ENCODE measurements at places on chromosomes 6 and 20. TPM values are rescaled to one million over a fixed set of nuclear protein-coding genes. Genes with fewer than 3 reads are reported as not detected.

SAYSD1 gene
- 9.5 TPM for total RNA-seq

FAM184A gene
- total RNA-seq = under 0.01 TPM

MOXD1 gene
- 24.2 TPM for total RNA-seq

ASIP gene
- total RNA-seq = not detected

NR2E1 gene
- total RNA-seq = not detected

Measured in myometrial cell (primary cell).